CD4-positive, alpha-beta T cell (primary cell): ENCODE measurements at places on chromosomes 12 and 14.

DNA sequence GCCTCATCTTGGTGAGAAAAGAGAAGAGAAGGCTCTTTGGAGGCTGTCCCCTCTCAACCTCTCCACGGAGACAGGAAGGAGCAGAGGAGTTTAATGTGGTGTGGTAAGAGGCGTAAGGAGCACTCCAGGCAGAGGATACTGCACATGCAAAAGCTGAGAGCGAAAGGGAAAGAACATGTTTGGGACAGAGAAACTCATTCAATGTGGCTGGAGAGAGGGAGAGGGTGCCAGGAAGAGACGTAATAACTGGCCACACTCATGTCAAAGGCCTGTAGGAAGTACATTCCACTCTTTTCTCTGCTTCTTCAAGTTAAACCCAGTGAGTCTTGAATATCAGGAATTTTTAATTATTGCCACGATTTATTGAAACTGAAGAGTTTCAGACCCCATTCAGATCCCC, 12.0 kb downstream of the VDR start:
- no peak for DNase-seq

GRCh38 chr14:51582437-51582836, 69.3 kb upstream of the FRMD6 start:
- no peak for DNase-seq

DNA sequence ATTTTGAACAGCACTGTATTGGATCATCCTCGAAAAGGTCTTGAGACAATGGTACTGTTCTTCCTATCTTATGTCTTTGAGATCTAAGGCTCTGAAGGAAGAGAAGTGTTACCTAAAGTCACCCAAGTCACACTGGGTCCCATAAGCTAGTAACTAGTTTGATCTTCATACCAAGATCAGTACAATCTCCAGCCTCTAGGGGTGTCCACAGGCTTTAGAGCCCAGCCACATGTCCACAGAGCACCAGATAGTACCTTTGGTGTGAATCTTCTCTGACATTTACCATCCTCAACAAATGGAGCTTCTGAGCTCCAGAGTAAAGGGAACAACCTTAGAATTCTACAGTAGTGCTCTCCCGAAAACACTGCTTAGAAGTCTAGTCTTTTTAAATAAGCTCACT, 78.7 kb downstream of the KSR2 start:
- no peak for DNase-seq

DNA sequence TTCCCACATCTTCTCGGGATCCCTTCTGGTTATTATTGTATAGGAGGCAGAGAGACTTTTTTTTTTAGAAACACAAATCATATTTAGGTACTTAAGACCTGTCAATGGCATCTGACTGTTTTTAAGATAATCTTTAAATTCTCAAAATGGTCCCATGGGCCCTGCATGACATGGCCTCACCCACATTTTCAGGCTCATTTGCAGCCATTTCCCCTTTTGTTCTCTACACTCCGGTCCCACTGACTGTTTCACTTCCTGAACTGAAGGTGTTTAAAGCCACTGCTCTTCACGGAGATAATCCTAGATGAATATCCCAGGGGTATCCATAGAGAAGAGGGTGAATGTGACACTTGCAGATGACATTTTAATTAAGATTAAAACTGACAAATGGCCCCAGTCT, 12.3 kb upstream of the C12orf71 start:
- no peak for DNase-seq

DNA sequence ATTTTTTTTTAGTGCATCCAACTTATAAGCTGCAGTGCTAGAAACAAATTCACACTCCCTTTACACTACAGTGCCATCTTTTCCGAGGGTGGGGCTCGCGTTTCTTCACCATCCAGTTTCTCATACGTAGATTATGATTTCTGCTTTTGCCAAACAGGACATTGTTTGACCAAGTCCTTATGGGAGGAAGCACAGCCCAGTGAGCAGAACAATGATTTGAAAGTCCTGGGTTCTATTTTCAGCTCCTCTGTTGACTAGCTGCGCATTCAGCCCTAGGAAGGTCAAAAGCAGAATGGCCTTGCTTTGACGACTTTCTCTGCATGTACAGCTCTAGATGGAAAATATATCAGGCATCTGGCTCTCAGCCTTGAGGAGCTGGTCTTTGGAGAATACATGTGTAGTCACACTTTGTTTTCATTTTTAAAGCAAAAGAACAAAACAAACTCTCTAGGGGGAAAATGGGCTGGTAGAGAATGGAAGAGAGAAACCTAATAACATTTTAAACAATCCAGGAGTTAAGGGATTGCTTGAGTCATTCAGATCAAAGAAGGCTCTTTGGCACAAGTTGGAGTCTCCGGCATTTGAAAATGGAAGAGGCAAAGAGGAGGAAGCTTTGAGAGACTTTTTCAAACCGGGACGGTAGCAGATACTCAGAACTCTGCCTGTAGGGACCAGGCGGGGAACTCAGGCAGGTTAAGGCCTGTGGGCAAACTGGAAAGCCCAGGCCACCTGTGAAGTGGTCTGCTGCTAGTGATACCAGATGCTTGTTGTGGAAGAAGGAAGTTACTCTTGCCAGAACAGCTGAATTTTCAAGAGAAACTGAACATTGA, 257.3 kb upstream of the PLEKHG7 start:
- peak; percentile 21 for DNase-seq

GRCh38 chr12:25497021-25497420, 56.1 kb downstream of the LMNTD1 start:
- DNase-seq: no peak
